ENCODE measurements at places on chromosomes 5 and 9.
A peak's percentile ranks its signal among the peaks of the same experiment; 100 is the strongest.

GRCh38 chr5:177520916-177521513 lies 4.3 kb upstream of the DDX41 start:
- DNase-seq = no peak

- no peak for DNase-seq
Measured at GRCh38 chr5:34586117-34586885, 69.8 kb upstream of the RAI14 start.

DNA sequence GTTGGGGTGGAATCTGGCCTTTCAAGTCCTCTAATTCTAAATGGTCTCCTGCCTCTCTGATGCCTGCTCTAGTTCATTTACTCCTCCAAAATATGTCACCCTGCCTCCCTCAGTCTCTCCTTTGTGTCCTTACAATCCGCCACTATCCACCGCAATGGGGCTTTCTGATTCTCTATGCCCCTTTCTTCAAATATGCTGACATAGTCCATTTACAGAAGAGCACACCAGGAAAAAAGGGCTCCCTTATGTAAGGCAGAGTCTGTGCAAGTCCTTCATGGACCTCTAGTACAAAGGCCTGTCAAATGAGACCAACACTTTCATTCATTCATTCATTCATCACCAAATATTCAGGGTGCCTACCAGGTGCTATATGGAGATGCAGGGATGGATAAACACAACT lies 2.0 kb upstream of the ASTN2 start:
- no peak for DNase-seq

DNA sequence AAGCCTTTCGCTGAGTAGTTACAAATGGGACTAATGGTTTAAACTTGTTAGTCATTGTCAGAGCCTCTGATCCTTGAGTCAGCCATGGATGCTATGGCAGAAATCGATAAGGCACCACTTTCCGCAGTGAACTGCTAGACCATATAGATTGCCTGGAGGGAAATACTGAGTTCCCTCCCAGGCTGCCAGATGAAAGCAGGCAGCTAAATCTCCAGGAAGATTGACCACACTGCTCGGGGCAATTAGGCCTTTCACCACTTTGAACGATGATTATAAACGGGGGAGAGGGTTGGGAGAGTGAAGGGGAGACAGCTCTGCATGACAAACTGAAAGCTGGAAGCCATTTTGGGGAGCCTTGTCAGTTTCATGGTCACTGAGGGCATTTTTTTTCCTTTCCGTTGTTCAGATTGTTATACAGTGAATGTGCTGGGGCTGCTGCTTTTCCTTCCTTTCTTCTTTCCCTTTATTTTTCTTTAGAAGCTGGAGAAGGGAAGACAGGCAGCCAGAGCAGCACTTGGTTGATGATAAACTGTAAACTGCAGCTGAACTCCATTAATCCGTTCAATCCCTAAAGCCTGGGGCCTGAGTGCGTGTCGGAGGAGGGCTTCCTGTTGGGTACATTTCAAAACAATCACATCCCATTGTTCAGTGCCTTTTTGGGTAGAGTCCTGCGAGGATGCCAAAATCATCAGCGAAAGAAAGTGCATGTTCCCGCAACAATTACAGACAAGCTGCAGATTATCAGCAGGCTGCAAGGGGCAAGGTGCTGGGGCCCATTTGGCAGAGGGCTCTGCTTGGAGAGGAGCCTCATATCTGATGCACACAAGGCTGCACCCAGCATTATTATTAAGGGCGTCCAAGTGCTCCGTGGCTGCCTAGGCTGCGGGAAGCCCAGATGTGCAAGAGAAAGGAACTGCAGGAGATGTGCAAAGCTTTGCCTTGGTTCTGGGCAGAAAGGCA lies 308.4 kb downstream of the PSAT1 start:
- no peak for DNase-seq

GRCh38 chr5:168969326-168969886 lies 331.5 kb downstream of the SLIT3 start:
- DNase-seq = no peak

DNA sequence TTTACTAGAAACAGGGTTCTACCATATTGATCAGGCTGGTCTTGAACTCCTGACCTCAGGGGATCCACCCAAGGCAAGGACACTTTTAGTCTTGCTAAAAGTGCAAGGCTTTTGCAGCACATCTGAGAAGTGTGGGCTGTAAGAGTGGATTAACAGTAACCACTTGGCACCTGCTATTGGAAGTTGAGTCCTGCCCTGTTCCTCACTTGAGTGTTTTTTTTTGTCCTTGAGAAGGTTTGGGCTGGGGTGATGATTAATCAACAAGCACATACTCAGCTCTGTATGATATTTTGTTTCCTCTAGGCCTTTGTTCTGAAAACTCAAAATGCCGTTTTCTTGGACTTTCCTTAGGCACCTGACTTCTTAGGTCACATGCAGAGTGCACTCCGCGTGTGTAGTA lies 37.4 kb downstream of the SNX30 start:
- no peak for DNase-seq

GRCh38 chr9:120648581-120649197 lies 65.6 kb downstream of the MEGF9 start:
- no peak for DNase-seq

GRCh38 chr5:127409921-127410675 lies 107.3 kb upstream of the PRRC1 start:
- DNase-seq = no peak

DNA sequence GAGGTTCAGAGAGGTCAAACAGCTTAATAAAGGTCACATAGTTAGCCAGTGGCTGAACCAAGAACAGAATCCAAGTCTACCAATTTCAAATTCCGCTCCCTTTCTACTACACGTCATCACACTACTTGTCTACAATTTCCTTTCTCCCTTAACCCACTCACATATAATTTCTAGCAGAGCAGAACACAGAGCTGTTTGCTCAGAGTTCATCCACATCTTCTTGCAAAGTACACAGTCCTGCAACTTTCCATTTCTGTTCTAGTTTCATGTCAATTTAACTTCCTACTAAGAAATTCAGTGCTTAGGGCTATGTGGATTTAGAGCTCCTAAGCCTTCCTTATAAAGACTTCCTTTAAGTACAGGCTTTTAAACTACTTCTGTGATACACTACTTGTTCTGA lies 61.3 kb downstream of the MEGF9 start:
- no peak for DNase-seq

DNA sequence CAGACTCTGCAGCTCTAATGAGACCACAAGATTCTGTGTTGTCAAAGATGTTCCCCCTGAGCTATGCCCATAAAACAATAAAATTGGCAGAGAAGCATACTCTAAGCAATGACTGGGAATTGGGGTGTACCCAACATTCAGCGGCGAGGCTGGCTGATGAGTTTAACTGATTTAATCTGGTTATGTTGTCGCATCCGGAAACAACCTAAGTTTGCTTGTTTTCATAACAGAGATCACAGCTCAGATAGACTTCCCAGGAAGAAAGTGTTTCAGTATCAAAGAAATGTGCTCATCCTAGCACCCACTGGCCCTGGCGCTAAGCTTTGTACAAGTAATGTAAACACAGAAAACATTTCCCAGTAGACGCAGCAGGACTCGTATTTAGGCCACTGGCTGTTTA lies 7.4 kb downstream of the SEMA5A start:
- DNase-seq = no peak

- DNase-seq = no peak
Measured at GRCh38 chr5:160171666-160172065, 52.4 kb upstream of the PWWP2A start.

- DNase-seq = no peak
Measured at GRCh38 chr9:83800236-83801033, 17.1 kb downstream of the GKAP1 start.

- DNase-seq = peak; percentile 21
Measured at GRCh38 chr5:90802474-90803317, 244.1 kb downstream of the ADGRV1 start.

DNA sequence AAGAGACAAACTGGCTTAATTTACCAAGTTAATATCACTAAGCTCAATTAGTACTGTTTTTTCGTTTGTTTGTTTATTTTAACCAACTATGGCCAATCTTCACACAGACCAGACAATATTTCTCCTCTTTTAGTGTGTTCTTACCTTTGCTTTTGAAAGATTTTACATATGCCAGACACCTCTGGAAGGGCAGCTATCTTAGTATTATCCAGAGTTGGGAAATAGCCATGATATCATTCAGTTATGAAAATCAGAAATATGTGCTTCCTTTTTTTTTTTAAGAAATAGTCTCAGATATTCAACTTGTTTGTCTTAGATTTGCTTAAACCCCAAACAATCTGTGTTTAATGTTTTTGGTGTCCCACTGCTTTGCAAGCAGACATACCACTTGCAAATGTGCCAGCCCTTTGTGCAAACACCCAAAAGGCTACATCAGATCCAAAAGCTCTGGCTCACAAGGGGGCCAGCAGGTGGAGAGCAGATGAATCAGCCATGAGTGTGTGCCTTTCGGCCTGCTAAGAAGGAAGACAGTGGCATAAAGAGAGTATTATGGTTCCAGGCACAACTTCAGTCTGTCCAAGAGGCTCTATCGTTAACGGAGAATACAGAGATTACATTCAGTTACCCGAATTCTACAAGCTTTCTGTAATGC lies 147.6 kb downstream of the EFNA5 start:
- no peak for DNase-seq

DNA sequence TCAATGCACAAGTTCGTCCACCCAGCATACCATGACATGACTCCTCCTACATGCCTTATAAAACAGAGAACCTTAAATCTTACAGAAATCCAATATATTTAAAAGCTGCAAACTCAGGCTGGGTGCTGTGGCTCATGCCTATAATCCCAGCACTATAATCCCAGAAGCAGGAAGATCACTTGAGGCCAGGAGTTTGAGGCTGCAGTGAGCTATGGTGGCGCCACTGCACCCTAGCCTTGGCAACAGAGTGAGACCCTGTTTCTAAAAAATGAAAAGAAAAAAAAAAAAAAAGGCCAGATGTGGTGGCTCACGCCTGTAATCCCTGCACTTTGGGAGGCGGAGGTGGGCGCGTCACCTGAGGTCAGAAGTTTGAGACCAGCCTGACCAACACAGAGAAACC lies 68.7 kb downstream of the MTMR12 start:
- DNase-seq = no peak

GRCh38 chr9:89980600-89980999 lies 375.8 kb downstream of the GADD45G start:
- no peak for DNase-seq

DNA sequence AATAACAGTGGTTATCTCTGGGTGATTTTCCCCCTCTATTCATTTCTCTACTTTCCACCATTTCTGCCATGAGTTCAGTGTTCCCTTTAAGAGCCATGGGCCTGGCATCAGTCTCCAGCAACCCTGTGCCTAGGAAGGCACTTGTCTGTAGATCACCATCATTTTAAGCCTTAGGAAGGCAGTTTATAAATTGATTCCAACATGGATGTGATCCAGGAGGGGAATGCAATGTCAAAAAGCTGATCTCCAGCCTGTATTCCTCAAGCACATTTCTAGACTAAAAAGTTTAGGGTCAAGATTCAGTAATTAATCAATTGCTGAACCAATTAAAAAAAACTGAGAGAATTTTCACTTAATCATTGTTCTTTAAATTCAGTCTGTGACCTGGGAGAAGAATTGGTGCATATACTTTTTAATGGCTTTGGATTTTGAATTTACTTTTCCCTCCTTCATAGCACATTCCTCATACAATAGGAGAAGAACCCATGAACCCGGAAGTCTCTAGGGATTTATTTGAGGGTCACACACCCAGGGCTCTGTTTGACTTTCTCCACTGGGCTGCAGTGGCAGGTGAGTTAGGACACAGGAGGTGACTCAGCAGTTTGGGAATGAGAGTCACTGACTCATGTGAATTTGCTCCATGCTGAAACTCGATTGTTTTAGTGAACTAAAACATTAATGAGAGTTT lies 6.1 kb upstream of the ERMP1 start:
- DNase-seq = no peak

- no peak for DNase-seq
Measured at GRCh38 chr5:129113867-129114266, 19.3 kb downstream of the ISOC1 start.

- no peak for DNase-seq
Measured at GRCh38 chr5:139954022-139954421, 89.1 kb downstream of the NRG2 start.

DNA sequence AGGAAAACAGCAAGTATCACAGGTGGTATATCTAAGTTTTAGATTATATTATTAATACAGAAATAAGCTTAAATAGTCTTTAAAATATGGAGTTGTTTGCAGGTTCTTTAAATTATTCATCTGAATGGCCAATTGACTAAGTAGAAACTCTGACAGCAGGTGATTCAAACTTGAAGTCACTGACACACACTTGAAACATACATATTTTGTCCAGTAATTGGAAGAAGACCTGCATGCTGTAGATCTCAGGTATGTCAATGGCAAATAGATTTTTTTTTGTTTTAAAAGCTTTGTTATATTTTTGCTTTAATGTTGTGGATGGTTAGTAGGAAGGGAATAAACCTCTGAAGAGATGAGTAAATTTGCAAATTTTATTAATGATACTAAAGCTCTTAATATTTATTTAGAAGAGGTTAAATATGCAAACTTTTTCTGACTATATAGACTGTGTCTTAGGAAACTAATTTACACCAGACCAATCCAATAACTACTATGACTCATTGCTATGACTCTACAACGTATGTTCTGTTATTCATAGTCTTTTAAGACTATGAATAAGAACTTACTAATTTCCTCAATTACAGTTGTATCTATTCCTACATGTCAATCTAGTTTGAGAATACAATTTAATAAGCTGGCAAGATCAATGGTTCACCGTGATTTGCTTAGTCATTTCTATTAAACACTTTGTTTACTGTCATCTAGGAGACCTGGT lies 53.9 kb upstream of the RORB start:
- no peak for DNase-seq

- no peak for DNase-seq
Measured at GRCh38 chr5:138936-139335, 47.0 kb downstream of the PLEKHG4B start.
